Mesothelial cell of epicardium (in vitro differentiated cells): ENCODE measurements at places on chromosomes 4 and X.

DNA sequence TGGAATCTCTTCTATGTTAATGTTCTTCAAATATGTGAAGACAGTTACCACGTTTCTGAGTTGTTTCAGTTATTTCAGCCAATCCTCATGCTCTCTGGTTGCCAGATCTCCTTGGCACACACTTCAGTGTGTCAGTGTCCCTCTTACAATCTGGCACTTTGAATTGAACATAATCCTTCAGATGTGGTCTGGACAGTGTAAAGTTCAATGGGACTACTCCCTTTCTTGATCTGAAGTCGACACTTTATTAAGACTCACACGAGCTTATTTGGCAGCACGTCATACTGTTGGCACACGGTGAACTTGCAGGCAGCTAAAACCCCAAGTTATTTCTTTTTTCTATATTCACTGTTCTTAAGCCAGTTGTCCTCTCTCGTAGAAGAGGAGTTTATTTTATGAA is 28.2 kb downstream of the ARSJ start:
- DNase-seq = no peak

DNA sequence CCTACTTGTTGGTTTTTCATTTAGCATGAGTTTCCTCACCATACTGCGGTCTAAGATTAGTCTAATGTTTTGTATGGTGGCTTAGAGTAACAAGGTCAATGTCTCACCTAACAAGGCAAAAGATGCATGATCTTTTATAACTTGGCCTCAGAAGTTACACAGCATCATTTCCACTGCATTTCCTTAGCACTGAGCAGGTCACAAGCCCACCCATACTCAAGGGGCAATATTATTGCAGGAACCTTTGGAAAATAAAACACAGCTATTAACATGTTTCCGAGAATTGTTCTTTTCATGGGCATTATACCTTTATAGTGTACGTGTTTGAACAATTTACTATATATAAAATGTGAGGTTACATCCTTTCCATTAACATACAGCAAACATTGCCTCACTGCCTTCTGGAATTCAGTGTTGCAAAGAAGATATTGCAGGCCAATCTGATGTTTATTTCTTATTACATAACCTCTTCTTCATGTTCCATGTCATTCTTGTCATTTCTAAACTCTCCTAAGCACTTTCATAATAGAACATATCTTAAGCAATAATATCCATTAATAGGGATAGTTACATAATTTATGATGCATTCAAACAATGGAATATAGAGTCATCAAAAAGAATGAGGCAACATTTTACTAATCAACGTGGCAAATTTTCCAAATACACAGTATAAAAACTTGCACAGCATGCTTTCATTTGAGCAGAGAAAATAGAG is 153.8 kb downstream of the AREG start:
- no peak for DNase-seq

- no peak for DNase-seq
Measured at GRCh38 chr4:10384974-10385373, 72.3 kb downstream of the ZNF518B start.

- no peak for DNase-seq
Measured at GRCh38 chr4:170497689-170498088, 407.9 kb upstream of the AADAT start.

DNA sequence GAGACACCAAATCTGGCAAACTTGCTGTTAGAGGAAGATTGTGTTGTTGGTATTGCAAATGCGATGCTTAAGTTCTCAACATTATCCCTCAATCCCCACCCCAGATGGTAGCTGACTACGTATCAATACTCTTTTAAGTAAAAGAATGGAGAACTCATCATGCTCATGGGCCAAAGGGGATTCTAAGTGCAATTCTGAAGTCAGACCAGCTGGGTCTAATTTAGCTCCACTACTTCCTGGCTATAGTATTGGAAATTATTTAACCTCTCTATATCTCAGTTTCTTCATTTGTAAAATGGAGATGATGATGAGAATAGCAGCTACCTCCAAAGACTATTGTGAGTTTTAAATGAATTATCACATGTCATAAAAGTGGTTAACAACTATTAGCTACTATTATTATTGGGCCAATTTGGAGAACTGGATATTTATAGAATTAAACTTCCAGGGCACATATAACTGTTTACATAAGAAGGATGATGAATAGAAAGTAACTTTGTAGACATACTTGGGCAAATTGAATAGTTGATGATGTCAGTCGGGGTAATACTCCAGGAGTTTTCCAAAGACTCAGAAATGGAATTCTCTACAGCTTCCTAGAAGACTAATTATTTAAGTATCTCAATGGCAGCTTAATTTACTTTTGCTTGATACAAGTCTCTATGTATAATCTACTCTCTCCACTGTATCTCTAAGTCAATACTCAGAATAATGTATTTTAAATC is 5.0 kb upstream of the SLAIN2 start:
- DNase-seq = no peak

- no peak for DNase-seq
Measured at GRCh38 chrX:110178179-110178865, 139.6 kb downstream of the AMMECR1 start.

DNA sequence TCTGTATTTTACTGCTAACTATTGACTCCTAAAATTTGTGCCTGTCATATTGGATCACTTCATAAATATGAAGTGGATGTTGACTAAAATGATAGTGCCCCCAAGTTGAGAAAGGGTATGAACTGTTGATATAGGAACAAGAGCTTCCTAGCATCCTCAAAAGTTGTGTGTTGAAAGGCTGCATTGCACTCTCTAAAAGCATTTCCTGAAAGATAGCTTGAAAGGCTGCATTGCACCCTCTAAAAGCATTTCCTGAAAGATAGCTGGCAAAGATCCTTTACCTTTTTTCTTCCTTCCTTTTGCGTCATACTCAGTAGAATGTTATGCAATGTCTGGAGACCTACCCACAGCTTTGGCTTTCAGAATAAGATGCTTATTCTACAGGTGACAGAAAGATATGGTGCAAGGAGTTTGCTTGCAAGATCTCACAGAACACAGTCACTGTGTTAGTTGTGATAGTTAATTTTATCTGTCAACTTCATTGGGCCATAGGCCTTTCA is 274.6 kb upstream of the GALNTL6 start:
- DNase-seq = no peak

GRCh38 chrX:119502727-119503483 is 34.7 kb downstream of the SLC25A5 start:
- no peak for DNase-seq

DNA sequence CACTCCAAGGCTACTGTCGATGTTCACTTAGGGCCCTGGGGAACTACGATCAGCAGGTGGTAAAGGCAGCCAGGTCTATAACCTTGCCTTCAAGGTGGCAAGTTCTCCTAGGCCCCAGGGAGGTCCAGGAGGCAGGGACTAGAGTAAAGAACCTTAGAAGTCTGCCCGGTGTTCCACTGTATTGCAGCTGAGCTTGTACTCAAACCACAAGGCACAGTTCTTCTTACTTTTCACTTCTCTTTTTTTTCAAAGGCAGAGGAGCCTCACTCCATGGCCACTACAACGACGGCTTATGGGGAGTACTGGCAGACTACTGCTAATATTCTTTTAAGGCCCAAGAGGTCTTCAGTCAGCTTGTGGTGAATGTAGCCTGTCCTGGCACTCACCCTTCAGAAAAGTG is 78.8 kb upstream of the GPR174 start:
- DNase-seq = no peak

DNA sequence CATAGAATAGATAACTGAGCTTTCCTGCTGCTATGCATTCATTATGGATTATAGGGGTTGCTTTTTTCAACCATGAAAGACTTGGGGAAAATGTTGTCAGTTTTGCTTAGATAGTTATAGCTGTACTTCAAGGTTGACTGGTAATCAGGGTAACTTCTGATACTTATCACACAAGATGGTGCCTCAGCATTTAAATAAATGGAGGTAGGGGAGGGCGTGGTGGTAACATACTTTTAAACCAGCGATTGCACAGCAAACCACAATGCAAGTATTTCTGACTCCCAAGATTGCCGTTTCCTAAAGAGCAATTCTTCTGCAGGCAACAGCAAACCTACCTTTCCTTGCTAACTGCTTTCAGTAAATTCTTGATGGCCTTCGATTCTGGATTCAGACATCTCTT is 1.3 kb downstream of the CXCL10 start:
- DNase-seq = no peak

DNA sequence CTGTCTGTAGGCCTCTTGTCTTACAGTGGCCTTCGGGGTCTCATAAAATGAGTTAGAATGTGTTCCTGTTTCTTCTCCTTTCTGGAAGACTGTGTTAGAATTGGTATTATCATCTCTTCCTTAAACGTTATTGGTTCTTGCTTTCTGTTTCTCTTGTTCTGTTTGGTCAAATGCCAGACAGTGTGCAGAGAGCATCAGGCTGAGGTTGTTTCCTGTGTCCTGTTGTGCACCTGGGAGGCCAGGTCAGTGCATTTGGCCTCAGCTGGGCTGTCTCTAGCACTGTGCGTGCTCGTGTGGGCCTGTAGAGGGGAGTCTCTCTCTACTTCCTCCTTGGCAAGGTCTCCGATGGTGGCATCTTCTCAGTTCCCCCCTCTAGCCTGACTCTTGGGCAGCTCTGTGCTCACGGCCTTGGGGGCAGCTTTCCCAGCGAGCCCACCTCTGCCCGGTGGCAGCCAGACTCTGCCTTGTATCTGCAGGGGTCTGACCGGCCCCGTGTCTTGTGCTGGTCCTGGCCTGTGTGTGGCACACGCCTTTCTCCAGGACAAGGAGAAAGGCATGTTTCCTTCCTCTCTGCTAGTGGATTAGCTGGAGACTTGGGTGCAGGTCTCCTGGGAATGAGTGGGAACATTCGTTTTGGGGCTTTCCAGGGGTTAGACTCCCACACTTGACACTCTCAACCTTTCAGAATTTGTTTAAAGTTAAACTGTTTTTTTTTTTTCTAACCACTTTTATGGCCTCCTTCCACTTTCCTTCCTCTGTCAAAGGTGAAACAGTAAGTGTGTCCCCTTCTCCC is 62.3 kb downstream of the FAM193A start:
- no peak for DNase-seq

DNA sequence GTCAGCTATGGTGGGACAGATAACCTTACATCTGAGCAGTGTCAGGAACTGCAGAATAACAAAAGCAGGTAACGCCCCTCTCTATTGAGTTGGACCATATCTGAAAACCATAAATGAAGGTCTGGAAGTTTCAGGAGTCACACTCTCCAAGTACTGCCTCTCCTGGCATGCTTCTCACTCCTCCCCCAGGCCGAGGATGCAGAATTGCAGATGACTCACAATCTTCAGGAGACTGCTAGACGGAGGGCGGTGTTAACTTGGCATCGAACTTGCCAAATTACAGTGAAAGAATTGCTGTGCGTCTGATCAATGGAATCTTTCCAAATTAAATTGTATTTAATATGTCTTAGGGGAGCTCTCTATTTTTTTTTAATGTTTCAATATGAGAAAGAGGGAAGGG is 67.1 kb upstream of the TRIM2 start:
- no peak for DNase-seq

- no peak for DNase-seq
Measured at GRCh38 chr4:104352211-104352610, 142.5 kb downstream of the CXXC4 start.

- no peak for DNase-seq
Measured at GRCh38 chr4:70179811-70180210, 15.7 kb upstream of the ODAM start.

DNA sequence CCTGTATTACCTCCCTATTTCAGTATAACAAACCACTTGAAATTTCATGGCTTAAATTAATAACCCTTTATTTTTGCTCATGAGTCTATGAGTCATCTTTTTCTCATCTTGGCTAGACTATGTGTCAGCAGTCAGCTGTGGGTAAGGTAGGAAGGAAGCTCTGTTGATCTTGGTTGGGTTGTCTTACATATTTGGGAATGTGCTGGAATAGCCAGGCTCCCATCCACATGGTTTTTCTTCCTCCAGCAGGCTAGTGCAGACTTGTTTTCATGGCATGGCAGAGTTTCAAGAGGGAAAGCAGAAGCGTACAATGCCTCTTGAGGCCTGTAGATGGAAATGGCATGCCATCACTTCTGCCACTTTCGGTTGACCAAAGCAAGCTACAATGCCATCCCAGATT is 89.7 kb downstream of the LINC00632 start:
- no peak for DNase-seq

GRCh38 chr4:53693909-53694308 is 102.6 kb upstream of the LNX1 start:
- DNase-seq = no peak

DNA sequence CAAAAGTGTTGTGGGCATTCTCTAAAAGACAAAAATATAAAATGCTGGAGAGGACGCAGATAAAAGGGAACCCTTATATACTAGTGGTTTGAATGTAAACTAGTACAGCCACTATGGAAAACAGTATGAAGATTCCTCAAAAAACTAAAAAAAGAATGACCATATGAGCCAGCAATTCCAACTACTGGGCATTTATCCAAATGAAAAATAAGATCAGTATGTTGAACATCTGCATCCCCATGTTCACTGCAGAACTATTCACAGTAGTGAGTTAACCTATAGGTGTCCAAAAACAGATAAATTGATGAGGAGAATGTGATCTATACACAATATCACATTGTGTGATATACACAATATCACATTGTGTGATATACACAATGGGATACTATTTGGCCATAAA is 1615.3 kb downstream of the PCDH18 start:
- DNase-seq = no peak

- DNase-seq = no peak
Measured at GRCh38 chr4:47372561-47372960, 90.9 kb downstream of the COMMD8 start.

- DNase-seq = peak; percentile 16
Measured at GRCh38 chr4:2940267-2941137, 22.7 kb downstream of the NOP14 start.

GRCh38 chrX:144798972-144799371 is 448.3 kb upstream of the SPANXN1 start:
- no peak for DNase-seq

GRCh38 chrX:42530027-42530426 is 247.9 kb downstream of the PPP1R2C start:
- DNase-seq = no peak

- DNase-seq = no peak
Measured at GRCh38 chrX:120560405-120560841, 339 bp downstream of the CUL4B start.

DNA sequence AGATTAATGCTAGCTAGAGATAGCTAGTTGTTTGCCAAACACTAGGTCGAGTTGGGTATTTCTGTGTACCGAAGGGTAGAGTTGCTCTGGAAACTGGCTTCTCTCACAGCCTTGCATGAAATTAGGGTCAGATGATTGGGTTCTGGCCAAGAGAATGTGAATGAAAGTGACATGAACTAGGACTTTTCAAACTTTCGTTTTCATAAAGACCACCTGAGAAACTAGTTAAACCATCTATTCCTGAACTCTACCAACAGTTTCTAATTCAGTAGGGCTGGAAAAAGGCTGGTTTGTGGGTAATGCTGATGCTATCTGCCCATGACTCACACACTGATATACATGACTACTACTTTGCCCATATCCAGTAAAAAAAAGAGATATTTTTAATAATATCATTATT is 157.6 kb downstream of the GASK1B start:
- no peak for DNase-seq

- DNase-seq = no peak
Measured at GRCh38 chrX:19683817-19684216, 168.5 kb upstream of the MAP3K15 start.

GRCh38 chr4:70754470-70754869 is 32.7 kb downstream of the RUFY3 start:
- DNase-seq = no peak
